Activated CD4-positive, alpha-beta T cell treated with anti-CD3 and anti-CD28 coated beads, Interleukin-2, amount 50 U/mL, for 24 hours (primary cell): ENCODE measurements at places on chromosomes 3 and 15.

DNA sequence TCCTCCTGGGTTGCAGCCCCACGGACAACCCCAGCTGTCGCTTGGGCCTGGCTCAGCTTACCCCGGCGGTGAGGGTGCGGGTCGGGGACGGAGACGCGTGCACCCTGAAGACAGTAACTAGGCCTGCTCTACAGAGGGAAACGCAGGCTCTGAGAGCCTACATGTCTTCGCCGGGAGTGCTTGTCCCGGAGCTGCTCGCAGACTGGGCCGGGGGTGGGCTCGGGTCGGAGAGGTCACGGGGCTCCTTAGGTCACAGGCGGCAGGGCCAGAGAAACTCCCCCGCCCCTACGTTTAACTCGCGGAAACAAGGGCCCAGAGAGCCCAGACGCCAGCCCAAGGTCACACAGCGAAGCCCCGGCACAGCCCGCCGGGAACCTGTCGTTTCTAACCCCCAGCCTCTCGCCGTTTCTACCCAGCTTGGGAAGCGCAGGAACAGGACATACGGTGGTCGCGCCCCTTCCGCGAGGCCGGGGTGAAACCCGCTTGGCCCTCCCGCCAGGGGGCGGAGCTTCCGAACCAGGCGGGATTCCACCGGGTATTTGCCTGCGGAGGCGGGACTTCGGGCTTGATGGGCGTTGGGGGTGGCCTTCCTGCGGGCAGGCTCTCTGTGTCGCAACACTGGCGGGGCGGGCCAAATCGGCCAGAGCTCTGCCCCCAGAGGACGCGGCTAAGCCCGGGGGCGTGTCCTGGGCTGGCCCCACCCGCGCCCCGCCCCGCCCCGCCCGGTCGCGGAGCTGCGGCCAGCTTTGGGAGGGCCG lies at the start of gene HDAC11:
TSS of gene HDAC11 (plus strand) at position 725 of the 758 bp plus-strand sequence. CDS start 42 bp downstream, outside the sequence.
- DNase-seq: peak; percentile 96

DNA sequence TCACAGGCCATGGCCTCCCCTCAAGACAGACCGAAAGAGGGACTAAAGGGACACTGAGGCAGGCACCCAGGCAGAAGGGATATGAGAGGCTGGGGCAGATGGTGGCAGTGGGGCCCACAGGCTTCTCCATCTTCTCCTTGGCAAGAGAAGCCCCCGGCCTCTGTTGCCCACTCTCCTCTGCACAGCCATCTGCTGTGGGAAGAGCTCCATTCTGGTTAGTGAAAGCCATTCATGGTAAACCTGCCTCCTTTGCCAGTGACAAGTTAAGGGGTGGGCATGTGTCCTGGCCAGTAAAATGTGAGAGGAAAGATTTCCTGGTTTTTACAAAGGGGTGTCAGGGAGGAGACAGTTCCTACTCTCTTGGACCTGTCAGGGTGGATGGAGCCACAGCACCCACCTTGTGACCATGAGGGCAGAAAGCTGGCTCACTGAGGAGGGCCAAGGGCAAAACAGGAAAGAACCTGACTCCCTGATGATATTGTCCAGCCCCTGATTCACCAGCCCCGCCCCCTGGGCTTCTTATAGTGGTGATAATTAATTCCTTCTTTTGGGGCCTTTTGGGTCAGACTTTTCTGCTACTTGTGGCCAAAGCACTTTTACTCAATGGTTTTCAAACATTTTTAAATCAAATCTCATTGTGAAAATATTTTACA lies 130.4 kb upstream of the SMAD3 start:
- DNase-seq: no peak

DNA sequence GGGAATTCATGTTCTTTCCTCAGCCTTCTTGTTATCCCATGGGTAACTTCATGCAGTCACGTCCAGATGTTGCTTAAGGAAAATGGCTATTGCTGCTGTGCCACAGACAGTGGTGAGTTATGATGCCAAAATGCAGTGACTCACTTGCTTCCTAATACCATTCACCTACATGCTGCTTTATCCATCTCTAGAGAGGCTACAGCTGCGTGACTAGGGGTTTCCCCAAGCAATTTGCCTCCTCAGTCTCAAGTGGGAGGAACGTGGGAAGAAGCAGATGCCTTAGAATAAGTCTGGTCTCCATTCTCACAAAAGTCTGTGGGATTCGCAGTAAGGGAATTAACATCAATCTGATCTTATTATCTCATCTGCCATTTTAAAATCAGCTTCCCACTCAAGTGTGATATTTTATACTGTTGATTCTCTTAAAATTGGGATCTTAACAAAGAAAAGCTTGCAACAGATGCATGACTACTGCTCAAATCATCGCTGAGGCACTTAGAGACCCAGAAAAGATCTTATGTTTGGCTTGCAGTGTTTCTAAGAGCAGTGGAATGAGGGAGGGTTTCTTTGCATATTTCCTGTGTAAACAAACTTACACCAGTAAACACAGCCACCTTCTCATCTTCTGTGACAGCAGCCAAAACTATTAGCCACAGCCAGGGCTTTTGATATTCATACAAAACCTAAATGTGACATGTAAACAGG lies 62.0 kb upstream of the ACP3 start:
- DNase-seq: no peak

GRCh38 chr3:51337666-51338065 lies 47.4 kb upstream of the MANF start:
- no peak for DNase-seq

DNA sequence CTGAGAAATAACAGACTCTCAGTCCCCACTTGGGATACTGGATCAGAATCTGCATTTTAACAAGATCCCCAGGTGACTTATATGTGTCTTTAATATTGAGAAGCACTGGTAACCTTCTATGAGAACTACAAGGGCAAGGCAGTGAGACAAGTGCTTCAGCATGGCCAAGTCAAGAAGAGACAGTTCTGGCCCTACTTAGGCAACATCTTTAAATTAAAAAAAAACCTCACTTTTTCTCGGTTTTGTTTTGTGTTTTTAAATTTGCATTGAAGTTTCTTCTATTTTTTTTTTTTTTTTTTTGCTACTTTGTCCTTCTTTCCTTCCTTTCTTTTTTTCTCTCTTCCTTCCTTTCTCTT lies 42.5 kb upstream of the SPTSSB start:
- no peak for DNase-seq

GRCh38 chr3:4314688-4315087 lies 11.5 kb downstream of the SETMAR start:
- DNase-seq: no peak

DNA sequence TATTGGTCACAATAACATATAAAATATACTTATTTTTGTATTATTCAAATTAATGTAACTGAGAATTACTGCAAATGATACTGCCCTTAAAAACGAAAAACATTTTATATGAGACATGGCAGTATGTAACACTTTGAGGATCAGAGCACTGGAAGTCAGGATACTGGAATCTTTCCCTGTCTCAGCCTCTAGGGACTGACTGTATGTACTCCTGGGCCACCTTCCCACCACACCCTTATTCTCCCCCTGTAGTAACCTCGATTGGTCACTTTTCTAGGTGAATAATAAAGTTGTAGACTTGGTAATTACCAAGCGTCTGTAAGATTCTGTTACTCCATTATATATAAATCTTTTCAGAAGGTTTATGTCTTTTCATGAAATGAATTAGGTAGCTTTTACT lies 43.0 kb downstream of the LRRC49 start:
- no peak for DNase-seq

- no peak for DNase-seq
These were observed 72.6 kb upstream of the DPH6 start for GRCh38 chr15:35618260-35619188.

DNA sequence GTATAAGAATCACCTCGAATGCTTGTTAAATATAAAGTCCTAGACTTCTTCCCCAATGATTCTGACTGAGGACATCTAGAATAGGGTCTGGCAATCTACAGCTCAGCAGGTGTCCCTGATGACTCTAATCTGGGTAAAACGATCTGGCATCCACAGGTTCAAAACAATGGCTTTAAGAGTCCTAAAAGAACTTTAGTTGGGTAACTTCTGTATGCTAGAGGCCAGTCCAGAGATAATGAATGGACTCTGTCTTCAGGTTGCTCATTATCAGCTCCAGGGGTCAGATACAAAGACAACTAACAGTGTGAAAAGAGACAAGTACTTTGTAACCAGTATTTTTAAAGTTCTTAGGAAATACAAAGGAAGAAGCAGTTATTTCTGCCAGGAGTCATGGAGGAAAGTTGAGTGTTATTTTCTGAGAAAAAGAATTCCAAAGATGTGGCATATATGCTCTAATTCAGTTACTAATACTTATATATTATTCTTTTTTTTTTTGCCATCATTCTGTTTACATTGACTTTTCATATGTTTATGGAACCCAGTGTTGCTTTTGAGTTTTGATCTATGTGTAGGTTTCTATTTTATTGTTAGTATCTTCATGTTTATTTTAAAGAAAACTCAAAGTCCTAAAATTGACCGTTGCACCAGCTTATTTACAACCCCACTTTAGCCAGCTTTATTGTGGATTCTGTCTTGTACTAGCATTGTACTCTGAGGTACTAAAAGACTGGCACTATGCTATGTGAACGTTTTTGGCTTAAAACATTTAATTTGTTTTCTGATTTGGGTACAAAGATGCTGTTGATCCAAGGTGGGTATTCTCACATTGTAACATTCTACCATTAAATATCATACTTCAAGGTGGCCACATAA lies 3.1 kb upstream of the GPR15 start:
- DNase-seq: no peak

GRCh38 chr3:16290007-16290826 lies 25.2 kb downstream of the OXNAD1 start:
- no peak for DNase-seq

DNA sequence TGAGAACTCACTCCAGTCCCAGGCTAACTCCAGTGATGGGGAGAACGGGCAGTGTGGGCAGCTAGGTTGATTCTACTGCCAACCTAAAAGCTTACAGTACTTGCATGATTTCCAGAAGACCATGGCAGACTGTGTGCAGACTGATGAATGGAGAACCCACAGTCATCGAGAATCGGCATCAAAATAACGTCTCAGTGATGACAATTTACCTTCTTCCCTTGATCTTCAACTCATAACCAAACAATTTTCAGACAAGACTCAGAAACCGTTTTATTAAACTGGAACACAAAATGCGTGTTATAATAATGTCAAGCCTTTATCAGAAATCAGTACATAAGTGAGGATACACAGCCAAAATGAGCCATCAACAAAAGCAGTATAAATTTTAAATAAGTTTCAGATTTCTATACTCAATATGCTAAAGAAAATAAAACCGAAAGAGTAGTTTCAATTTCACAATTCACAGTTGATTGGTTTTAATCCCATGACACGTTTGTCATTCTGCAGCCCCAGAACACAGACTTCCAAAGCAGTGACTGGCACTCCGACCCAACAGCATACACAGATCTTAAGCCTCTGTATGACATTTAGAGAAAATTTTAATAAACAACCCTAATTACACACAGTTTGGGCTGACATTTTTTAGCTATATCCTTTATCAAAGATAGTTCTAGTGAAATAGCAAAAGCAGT lies 54.5 kb downstream of the ZMAT3 start:
- no peak for DNase-seq

DNA sequence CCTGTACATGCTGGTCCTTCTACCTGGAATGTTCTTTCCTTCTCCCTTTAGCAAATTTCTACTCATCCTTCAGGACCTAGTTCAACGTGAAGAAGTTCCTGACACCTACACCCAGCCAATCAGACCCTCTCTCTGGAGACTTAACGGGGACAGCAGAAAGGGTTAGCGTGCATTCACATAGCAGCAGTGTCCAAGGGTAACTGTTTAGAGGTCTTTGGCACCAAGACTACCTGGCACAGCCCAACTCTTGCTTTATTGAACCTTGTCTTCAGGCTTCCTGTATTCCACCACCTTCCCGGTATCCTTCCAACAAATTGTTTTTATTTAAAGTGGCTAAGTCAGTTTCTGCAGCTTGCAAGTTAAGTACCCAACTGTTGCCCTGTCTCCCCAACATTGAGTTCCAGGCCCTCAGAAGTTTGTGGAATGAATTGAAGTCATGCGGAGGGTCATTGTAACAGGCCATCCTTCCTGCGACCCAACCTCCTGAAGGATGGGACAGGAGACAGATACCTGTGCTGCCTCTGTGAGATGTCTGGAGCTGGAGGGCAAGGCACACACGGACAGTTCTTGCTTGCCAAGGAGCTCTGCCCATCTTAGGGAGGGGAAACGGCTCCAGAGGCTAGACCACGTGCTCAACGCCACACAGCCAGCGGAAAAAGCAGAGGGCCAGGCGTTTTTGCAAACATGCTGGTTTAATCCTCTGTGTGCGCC lies 14.4 kb upstream of the WNT7A start:
- no peak for DNase-seq

DNA sequence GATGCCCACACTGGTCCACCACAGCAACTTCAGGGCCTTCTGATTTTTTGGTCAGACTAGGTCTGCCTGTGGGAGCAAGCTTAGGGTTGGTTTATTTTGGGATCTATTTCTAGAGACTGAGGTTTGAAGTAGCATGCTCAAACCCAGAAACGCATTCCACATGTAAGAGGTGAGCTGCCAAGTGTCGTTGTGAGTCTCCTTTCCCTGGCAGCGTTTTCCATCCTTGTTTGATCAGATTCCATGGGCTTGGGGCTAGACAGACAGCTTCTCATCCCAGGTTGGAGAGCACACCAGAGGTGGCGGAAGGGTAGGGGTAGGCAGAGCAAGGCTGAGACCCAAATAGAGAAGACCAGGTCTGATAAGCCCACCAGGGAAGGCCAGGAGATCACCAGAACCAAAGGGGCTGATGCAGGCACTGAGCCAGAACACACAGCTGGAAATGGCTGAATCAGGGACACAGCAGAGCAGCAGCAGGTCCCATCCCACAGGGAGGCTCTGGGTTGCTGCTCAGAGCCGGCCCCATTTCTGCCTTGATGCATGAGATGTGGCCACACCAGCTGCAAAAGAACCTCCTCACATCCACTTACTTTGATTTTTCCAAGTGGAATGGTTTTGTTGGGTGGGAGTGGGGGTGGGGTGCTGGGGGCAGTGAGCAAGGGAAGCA lies 186.8 kb downstream of the THSD4 start:
- no peak for DNase-seq

DNA sequence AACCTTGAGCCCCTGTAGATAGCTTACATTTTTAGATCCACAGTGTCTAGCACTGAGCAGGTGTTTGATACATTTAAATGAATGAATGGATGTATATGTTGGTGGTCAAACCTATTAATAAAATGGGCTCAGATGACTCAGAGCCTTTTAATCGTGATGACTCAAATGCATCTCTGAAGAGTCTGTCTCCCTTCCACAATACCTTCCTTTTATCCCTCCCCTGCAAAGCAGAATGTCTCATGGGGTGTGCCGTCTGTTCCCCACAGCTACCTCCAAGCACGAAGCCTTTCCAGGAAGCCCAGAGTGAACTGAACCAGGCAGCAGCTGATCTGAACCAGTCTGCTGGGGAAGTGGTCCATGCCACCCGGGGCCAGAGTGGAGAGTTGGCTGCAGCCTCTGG lies 303.5 kb upstream of the TPM1 start:
- DNase-seq: no peak
